ENCODE measurements at places on chromosomes 6 and 20.

- DNase-seq: no peak
Measured at GRCh38 chr20:44033873-44034272, 119.2 kb downstream of the TOX2 start.

- DNase-seq: no peak
Measured at GRCh38 chr20:17615645-17616479, 46.0 kb downstream of the DSTN start.

- DNase-seq: no peak
Measured at GRCh38 chr6:155291291-155291690, 23.0 kb downstream of the TFB1M start.

- DNase-seq: no peak
Measured at GRCh38 chr6:28449056-28449455, 5.8 kb upstream of the ZSCAN23 start.

DNA sequence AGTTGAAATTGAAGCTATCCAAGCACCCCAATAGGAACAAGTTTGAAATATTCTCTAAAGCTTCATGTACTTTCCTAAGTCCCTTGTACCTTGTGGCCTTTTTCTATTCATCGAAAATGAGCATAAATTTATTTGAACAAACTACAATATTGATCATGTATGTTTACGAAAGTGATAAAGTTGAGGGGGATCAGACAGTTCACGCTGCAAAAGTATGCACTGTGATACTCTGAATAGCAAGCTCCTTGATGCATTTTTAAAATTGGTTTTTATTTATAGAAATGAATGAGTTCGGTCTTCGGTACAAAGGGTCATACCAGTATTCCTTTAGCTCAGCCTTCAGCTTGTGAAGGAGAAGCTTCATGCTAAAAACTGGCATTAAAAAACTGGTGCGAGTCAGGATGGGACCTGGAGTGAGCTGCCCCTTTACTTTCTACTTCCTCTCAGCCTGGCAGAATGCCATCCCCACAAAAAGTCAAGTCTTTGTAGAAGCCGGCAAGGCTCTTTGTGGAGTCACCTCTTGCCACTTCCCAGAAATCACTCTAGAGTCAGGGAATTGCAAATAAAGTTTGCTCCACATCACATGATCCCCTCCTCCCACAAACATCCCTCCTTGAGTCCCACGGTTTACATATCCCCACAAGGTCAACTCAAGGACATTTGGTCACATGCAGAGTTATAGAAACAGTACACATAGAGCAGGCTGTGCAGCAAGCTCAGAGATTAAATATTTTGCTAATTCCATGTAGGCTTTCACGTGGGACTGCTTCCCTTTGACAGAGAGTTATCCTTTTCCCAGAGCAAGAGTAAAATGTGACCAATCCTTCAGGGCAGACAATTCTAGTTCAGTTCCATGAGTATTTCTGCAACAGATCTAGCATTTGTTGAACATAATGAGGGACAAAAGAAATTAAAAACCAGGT lies 34.6 kb upstream of the ADGRF1 start:
- peak; percentile 70 for DNase-seq

DNA sequence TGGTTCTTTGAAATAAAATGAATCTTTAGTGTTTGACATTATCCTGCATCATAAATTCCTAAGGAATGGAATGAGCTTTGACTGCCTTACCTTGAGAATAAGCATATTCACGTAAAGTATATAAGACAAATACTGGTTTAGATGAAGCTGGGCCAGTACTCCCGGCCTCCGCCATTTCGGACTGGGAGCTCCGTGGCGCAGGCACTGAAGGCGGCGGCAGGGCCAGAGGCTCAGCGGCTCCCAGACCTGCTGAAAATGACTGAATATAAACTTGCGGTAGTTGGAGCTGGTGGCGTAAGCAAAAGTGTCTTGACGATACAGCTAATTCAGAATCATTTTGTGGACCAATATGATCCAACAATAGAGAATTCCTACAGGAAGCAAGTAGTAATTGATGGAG lies 76.2 kb upstream of the FAM83B start:
- DNase-seq: no peak

DNA sequence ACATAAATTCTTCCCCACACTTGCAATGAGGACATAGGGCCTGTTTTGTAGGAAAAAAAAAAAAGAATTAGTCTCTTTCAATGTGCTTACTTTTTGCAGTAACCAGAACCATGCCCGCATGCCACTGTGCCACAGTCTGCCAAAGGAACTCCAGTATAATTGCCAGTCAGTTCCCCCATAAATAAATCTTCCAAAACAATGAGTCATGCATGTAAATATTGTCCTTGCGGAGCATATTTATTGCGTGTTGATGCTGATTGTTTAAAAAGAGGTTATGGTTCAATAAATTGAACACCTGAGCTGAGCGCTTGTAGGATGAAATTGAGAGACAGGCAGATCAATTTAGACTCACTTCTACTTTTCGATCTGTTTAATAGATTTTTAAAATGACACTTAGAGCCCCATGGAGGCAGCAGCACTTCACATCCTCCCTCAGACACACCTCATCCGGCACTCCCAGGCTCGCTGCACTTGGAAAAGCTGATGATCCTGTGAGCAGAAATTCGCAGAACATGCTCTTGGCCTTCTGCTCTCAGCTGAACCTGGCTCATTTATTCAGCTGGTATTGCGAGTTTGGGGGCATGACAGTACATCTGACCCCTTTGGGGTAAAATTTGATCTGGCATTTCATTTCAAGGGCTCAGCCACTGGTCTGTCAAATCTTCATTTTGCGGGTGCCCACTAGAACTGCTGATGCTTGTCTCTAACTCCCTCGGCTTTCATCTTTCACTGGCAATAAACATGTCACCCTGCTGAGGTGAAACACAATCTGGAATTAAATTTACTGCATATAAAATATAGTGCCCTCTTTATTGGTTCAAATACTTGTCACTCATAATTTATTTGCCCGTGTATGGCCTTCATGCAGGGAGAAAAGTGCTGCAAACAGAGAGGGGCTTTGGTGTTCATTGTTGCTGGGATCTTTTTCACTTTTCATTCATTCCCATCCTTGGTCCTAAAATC lies 371.1 kb upstream of the POU3F2 start:
- DNase-seq: no peak

DNA sequence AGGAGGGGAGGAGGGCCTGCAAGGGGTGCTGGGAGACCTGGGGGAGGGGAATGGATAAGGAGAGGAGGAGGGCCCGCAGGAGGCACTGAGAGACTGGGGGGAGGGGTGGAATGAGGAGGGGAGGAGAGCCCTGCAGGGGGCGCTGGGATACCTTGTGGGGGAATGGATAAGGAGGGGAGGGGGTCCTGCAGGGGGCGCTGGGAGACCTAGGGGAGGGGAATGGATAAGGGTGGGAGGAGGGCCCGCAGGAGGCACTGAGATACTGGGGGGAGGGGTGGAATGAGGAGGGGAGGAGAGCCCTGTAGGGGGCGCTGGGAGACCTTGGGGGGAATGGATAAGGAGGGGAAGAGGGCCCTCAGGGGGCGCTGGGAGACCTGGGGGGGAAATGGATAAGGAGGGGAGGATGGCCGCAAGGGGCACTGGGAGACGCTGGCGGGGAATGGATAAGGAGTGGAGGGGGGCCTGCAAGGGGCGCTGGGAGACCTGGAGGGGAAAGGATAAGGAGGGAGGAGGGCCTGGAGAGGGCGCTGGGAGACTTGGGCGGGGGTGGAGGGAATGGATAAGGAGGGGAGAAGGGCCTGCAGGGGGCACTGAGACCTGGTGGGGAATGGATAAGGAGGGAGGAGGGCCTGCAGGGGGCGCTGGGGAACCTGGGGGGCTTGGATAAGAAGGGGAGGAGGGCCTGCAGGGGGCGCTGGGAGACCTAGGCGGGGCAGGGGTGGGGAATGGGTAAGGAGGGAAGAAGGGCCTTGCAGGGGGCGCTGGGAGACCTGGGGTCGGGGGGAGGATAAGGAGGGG lies 1.3 kb upstream of the CTCFL start:
- no peak for DNase-seq

GRCh38 chr6:24911796-24912382 lies 23.9 kb downstream of the RIPOR2 start:
- DNase-seq: no peak

- DNase-seq: no peak
Measured at GRCh38 chr6:48736501-48737206, 625.7 kb upstream of the PTCHD4 start.

GRCh38 chr6:4088704-4089103 lies 9.8 kb upstream of the FAM217A start:
- no peak for DNase-seq

DNA sequence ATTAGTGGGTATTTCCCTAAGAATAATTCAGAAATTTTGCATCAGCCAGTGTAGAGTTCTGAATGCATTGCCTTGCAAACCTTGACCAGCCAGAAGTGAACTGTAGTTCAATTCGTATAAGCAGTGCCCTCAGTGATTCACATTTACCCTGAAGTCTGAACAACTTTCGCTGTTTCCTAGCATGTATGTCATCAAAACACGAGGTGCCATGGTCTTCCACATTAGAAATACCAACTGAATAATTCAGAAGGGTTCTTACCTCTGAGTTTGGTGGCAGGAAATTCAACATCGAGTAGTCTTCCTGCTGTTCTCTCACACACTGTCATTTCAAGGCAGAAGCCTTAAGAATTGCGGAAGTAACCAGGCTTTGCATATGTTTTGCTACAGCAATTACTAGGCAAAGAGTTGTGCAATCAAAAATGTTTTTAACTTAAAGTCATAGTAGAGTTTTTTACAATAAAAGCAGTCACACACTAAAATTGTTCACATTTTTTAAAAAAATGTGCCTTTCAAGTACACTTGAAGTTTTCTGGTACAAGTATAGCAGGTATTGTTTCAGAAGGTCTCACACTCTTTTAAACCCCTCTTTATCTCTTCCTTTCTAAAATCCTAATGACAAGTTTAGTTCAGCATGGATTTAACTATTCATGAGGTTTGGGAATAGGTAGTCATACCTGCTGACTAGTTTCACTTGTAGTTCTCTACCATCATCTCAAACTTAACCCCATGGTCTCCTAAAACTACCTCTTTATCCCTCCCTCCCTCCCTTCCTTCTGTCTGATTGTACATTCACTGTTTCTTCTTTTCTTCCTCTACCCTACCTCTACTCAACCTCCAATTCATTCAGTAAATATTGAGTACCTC lies 118.3 kb downstream of the STXBP5 start:
- no peak for DNase-seq

GRCh38 chr6:93423542-93423941 lies 4.2 kb upstream of the EPHA7 start:
- DNase-seq: no peak

- DNase-seq: peak; percentile 77
Measured at GRCh38 chr6:15948930-15949900, 179.7 kb upstream of the MYLIP start.

DNA sequence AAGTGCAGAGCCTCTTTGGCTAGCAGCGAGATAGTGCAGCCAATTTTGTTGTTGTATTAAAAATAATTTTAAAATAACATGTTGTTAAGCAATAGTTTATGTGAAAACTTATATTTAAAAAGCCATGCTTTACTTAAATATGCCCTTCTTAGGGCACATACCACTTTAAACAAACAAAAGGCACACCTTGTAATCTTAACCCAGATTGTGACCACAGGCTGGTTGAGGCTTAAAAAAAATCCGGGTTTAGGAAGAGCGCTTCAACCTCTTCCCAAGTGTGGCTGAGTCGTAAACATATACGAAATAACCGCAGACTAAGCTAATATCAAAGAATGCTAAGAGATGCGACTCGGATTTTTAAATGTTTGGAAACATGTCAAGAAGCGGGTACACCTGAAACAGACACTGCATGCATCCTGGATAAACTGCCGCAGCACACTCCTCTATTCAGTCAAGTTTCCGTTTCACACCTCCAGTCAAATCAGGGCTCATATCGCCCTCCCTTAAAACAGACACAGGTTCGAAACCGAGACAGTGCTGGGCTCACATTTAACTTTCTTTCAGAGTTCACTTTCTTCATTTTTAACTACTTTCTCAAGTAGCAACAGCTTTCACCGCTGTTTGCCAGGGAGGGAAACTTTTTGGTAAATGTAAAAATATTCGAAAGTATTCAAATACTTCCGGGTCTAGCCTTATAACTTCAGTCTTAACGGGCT lies 1.5 kb downstream of the DEK start:
- DNase-seq: no peak

GRCh38 chr6:1313767-1314503 lies 2.0 kb downstream of the FOXQ1 start:
- DNase-seq: peak; percentile 65

- no peak for DNase-seq
Measured at GRCh38 chr20:52118696-52119095, 72.9 kb downstream of the ZFP64 start.

DNA sequence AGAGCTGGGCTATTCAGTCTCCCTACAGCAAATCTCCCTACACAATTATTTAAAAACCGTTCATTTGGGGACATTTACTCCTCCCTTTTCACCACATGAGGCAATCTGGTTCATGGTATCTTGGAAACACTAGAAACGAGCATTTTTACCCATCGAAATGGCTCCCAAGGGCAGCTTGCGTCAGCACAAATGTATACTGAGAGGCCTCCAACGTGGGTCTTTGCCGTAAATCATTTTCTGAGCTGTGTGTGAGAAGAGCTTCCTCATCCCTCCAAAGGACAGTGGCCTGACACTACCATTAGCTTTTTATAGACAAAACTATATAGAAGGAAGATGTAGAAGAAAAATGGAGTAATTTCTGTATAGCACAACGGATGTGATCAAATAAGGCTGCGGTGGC lies 30.0 kb upstream of the PXDC1 start:
- no peak for DNase-seq

- no peak for DNase-seq
Measured at GRCh38 chr6:92259171-92259570, 1160.2 kb downstream of the EPHA7 start.

GRCh38 chr6:9062596-9062995 lies 627.3 kb upstream of the SLC35B3 start:
- DNase-seq: no peak

GRCh38 chr20:61764471-61765025 lies 301.1 kb downstream of the TAF4 start:
- no peak for DNase-seq

- no peak for DNase-seq
Measured at GRCh38 chr6:27139756-27140579, 107.5 kb upstream of the PRSS16 start.

DNA sequence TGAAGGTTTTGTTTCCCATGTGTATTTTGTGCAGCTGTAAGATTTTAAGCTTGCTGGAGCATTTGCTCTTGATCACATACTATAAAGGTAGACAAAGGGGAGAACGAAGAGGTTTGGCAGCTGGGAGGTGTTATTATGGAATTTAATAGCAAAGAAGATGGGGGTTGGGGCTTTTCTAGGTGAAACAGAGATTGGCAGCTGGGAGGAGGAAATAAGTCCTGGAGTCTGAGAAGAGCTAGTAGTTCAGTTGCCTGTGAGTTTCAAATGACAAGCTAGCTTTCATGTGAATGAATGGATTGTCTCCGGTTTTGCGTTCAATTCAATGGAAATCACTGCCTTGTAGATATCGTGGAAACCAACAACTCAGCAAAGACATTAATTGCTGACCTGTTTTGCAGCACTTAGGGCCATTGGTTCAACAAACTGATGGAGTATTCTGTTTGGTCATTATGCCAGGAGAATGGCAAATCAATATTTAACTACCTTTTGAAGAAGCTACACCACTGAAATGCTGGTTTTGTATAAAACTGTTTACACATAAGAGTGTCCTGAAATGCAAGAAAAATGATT lies 38.1 kb upstream of the FLRT3 start:
- no peak for DNase-seq

GRCh38 chr6:24026050-24026449 lies 100.0 kb upstream of the NRSN1 start:
- DNase-seq: no peak

GRCh38 chr6:37648465-37649330 lies 49.0 kb downstream of the MDGA1 start:
- peak; percentile 32 for DNase-seq
